CD4-positive, alpha-beta memory T cell (primary cell): ENCODE measurements at places on chromosomes 16 and 17.

GRCh38 chr17:70314506-70314905 lies 145.2 kb downstream of the KCNJ2 start:
- no peak for DNase-seq

DNA sequence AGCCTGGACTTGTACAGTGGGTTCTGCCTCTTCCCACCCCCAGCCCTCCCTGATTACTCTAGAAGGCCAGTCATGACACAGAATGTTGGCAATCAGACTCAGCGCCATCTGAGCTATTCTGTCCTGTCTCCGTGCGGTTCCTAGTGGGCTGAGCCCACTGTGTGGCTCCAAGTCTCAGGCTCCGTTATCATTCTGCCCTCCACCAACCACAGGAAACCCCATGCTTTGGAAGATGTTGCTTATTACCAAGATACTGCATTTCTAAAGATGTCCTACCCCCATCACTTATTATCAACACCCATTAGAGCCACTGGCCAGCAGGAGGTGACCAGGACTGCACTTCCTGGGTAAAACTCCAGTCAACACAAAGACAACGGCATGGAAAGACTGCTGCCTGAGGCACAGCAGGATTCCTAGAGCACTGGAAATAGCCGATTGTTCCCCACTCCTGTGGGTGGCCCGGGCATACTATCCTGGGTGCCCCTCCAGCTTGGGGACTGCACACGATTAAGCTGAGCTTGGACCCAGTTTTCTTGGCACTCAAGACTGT lies 133.6 kb downstream of the AATF start:
- DNase-seq, result no peak

- no peak for DNase-seq
Measured at GRCh38 chr16:1291576-1291974, 17.9 kb upstream of the UBE2I start.

GRCh38 chr17:34098699-34099098 lies 156.4 kb upstream of the CCL2 start:
- DNase-seq, result no peak
